CD4-positive, alpha-beta T cell treated with Interleukin-4 for 1 hour (primary cell): ENCODE measurements at places on chromosomes 6 and 20.

- no peak for DNase-seq
Observed at GRCh38 chr6:12567682-12568081, 148.9 kb upstream of the PHACTR1 start.

GRCh38 chr6:169849396-169849795, 98.0 kb downstream of the ERMARD start:
- DNase-seq = no peak

GRCh38 chr20:33273117-33273851, 9.7 kb upstream of the BPIFB1 start:
- DNase-seq = no peak

DNA sequence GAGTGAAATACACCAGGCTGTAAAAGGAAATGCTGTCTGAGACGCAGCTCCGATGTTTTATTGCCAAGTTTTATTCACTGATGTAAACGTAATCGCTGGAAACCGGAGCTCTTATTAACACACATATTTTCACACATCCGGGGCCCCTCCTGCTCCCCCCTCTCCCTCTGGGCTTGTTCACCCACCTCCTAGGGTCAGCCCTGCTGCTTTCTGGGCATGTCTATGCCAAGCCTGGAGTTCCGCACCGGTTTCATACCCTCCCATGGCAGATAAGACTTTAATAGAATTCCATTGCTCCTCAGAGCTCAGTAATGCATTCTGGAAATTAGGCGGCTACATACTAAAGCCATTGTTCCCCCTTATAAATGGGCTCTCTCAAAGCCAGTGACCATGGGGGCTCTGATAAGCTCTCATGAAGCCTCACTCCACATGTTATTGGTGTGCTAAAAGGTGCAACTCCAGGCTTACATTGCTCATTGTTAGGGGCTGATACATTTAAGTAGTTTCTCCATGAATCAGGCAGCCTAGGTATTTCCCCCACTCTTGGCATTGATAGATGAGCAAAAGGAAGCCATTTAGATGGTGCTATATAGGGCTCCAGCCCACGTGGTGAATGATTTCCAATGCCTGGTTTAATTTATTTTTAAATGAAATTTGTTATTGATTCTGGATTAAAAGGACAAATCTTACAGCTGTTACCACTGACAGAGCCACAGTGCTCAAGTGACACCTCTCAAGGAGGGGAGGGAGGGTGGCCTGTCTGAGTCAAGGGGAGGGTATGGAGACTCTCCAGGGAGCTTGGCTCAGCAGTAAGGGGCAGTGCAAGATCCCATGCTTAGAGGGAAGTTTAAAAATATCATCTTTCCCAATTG, 4.5 kb upstream of the VSTM2L start:
- no peak for DNase-seq

DNA sequence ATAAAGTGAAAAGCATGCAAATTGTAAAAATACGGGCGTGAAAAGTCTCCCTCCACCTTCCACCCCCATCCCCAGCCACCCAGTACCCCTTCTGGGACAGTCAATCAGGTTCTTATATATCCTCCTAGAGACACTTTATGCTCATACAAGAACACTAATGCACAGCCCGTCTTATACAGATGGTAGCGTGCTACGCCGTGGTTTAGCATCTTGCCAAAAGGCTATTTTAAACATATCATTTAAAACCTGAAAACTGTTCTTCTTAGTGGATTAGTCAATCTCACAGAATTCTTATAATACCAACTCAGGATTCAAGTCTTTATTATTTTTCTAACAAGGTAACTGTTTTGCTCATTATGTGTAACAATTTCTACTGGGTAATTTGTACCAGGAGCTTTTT, 57.2 kb upstream of the MRPS10 start:
- DNase-seq = no peak

GRCh38 chr6:82842721-82843120, 222.9 kb downstream of the UBE3D start:
- no peak for DNase-seq

GRCh38 chr20:15395457-15395856, 1058.0 kb upstream of the FLRT3 start:
- DNase-seq = no peak

- no peak for DNase-seq
Observed at GRCh38 chr6:119603501-119603900, 253.9 kb upstream of the MAN1A1 start.

DNA sequence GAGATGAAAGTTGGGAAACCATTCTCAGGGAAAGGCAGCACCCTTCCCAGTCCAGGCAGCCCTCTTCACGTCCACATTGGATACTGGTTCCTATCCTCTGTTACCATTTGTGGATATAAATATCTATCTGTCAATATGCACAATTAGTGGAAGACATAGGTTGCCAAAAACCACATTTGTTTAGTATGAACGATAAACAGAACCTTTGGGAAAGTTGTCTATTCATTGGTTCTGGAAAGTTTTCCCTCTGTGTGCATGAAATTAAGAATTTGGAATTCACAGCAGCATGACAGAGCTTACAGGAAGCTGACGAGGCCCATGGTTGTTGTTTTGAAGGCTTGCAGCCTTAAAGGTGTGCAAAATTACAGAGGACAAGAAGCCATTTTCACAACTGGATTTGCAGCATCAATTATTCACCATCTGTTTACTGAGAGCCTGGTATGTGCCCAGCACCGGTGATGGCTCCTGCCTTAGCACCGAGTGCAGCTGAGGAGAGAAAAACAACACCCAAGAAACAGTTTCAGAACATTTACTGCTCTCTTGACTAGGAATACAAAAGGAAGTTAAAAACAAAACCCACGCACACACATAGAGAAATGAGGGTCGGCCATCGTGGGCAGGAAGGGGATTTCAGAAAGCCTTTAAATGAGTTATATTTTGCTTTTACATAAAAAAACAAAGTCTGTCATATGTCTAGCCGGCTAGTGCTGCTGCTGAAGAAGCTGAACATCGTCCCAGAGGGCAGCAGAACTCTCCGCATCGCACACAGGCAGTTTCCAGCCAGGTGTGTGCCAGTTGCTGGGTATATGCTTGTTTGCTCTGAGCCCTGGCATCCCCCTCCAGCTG, 319.6 kb downstream of the FARS2 start:
- DNase-seq = peak; percentile 24

DNA sequence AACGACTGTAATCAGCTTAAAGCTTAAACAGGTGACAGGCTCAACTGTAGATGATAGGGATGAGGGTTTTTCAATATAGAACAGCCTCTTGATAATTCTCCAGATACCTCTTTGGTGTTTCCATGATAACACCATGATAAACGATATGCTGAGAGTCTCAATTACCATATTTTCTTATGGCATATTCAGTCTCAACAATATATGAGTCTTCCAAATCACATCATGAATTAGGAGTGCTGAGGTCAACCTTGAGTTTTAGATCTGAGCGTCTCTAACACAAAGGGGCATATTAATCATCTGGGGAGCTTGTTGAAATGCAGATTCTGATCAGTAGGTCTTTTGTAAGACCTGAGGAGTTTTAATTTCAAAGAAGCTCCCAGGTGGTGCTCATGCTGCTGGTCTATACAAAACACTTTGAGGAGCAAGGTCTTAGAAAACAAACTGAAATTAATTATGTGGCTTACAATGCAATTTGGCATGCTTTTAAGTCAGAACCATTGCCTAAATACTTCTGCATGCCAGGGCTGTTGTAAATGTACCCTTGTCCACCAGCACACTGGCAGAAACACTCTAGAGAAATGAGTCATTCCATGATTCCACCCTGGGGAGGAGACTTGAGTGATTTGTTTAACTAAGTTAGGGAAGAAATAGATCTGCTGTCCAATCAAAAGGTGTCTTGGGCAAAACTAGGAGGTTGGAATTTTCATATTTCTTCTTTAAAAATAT, 49.6 kb downstream of the PTCHD4 start:
- DNase-seq = no peak

- no peak for DNase-seq
Observed at GRCh38 chr20:19486446-19486845, 271.6 kb upstream of the RIN2 start.

- DNase-seq = no peak
Observed at GRCh38 chr20:15674253-15675060, 898.8 kb downstream of the KIF16B start.

- no peak for DNase-seq
Observed at GRCh38 chr20:38108438-38108985, 56.6 kb downstream of the TGM2 start.

DNA sequence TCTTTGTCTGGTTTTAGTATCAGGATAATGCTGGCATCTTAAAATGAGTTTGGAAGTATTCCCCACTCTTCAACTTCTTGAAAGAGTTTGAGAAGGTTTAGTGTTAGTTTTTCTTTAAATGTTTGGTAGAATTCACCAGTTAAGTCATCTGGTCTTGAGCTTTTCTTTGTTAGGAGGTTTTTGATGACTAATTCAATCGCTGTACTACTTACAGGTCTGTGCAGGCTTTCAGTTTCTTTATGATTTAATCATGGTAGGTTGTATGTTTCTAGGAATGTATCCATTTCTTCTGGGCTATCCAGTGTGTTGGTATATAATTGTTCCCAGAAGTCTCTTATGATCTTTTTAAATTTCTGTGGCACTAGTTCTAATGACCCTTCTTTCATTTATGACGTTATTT, 215.5 kb downstream of the LRFN2 start:
- DNase-seq = no peak

DNA sequence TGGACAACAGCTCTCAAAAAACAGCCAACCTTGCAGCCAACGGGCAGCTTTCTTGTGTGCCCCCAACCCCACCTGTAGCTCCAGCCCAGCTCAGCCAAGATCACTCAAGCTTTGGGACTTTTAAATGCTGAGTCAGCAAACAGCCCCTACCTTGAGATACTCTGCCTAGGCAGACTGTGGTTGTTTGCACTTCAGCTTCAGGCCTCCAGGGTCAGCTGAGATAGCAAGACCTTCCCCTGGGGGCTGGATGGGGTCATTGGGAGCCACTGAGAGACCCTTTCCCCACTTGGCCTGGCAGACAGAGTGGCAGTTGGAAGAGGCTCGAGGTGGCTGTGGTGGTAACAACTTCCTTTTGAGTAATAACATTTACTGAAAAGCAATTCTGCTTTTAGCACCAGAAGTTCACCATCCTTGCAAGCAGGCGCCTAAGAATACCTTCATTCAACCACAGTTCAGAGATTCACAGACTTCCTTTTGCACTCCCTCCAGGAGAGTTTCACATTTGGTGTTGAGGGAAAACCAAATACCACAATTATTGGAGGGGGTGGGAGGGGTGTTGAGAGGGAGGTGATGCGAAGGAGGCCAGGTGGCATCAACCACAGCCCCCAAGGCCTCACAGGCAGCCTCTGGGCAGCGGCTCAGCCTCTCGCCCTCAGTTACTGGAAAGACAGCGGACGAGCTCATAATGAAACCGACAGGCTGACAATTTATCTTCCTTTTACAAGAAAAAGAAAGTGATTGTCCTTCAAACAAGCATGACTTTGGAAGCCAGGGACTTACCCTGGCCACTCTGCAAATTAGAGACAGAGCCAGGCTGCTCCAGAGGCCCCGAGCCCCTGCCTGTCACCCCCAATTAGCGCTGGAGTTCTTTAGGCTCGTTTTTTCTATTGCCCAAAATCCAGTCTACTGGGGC, 148.1 kb downstream of the CEBPB start:
- DNase-seq = no peak

DNA sequence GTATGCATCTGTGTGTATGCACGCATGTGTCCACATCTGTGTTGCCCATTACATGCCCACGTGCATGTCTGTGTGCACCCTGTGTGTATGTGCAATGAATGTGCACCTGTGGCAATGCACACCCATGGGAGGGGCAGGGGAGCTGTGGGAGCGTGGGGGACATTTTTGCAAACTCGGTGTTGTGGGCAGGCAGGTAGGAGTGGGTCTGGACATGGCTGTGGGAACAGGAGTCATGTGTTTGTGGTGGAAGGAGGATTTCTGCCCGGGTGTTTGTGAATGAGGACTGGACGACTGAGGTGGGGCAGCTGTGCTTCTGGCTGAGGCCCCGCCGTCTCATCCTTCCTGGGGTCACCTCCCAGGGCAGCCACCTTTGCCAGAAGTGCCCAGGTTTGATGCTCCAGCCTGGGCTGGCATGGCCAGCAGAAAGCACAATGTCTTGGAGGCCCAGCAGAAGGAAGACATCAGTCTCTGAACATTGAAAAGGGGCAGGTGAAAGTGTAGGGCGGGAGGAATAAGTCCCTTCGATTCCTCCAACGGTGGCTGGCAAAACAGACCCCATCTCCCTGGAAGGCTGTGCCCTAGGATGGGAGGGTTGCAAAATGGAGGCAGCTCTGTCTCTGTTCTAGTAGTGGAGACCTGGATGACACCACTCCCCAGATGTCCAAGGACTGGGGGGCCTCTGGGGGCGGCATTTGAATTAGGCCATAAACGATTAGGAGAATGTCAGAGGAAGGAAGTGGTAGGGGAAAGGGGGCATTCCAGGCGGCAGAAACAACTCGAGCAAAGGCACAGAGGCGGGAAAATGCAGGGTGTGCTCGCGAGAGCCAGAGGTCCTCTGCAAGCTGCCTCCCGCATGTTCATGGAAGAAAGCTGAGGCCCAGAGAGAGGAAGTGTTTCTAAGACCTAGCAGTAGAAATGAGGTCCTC, 19.1 kb upstream of the ARMC12 start:
- DNase-seq = no peak

DNA sequence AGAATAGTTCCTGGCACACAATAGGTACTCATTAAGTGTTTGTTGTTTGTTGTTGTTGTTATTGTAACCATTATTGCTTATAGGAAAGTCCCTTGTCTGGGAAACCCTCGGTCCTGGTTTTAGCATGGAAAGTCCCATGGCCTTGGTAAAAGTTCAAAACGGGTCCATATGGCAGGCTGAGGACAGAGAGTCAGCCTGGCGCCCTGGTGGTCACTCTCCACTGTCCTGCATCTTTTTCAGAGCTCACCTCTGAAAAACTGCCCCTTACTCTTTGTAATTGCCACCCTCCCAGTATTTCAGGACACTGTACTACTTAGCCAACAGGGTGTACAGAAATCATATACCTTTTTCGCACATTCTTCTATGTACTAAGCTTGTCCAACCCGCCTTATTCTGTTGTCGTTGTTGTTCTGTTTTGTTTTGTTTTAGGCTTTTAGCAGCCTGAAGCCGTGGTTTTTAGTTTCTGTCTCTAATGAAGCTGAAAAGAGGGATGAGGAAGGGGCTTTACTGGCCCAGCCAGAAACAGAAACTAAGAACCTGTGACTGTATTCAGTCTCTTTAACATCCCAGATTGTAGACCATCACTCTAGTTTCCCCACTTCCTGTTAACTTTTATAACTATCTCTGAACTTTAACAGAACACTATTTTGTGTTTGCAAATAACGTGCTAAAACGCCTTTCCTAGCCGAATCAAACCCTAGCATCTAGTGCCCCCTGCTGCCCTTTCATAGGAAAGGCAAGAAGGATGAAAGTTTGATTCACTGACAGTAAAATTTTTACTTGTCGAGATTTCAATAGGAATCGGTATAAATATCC, 7.6 kb upstream of the TMEM14A start:
- peak; percentile 71 for DNase-seq

- DNase-seq = no peak
Observed at GRCh38 chr20:57259938-57260921, 6.2 kb downstream of the BMP7 start.

DNA sequence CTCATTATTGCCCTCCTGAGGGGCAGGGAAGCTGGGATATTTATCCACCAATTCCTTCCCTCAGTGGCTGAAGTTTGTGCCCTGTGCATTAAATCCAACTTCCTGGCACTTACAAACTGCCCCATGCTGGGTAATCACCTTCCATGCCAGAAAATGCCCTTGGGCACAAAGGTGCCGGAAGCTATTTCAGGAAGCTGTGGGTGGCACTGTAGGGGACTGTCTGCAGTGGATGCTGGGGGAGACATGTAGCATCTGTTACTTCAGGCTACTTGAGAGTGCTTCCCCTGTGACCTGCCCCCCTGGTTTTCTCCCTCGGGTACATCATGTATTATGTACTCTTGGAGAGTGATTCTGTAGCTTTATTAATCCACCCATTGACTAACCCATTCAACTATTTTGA, 24.7 kb upstream of the RALGAPA2 start:
- no peak for DNase-seq

GRCh38 chr6:82073484-82073883, 174.1 kb downstream of the IBTK start:
- no peak for DNase-seq
